Left ventricle myocardium superior (tissue), 1 donor: ENCODE measurements at places on chromosomes 2 and 18. TPM values are rescaled to one million over a fixed set of nuclear protein-coding genes. Genes with fewer than 3 reads are reported as not detected.

DNA sequence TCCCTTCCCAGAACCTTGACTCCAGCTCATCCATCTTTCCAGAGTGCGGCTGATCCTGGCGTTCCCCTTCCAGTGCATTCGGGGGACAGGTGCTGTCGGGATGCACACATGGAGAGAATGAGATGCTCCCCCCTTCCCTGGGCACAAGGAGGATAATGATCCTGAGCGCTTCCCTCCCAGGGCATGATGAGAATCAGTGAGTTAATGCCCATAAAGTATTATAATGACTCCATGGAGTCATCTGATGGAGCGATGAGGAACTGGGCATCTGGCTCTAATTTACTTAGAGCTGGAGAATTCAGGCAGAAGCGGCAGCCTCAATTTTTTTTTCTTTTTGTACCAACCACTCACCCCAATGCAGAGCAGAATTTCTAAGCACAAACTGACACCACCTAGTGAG, 79.6 kb upstream of the SKOR2 start:
- no peak for DNase-seq

DNA sequence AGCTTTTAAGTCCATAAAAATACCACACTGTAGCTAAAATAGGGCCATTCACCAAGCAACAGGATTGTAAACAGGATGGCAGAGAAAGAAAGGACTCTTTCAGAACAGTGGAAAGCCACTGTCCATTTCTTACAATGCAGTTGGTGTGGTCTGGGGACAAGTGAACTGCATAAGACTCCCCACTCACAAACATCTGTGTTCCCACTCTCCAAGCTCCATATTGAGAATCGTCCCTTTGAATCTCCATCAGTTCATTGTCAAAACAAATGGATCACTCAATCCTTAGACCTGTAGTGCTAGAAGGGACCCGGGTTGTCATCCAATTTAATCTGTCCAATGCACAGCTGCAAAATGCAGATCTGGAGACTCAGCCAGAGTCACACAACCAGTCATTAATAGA, 347.4 kb upstream of the KLHL29 start:
- no peak for DNase-seq

DNA sequence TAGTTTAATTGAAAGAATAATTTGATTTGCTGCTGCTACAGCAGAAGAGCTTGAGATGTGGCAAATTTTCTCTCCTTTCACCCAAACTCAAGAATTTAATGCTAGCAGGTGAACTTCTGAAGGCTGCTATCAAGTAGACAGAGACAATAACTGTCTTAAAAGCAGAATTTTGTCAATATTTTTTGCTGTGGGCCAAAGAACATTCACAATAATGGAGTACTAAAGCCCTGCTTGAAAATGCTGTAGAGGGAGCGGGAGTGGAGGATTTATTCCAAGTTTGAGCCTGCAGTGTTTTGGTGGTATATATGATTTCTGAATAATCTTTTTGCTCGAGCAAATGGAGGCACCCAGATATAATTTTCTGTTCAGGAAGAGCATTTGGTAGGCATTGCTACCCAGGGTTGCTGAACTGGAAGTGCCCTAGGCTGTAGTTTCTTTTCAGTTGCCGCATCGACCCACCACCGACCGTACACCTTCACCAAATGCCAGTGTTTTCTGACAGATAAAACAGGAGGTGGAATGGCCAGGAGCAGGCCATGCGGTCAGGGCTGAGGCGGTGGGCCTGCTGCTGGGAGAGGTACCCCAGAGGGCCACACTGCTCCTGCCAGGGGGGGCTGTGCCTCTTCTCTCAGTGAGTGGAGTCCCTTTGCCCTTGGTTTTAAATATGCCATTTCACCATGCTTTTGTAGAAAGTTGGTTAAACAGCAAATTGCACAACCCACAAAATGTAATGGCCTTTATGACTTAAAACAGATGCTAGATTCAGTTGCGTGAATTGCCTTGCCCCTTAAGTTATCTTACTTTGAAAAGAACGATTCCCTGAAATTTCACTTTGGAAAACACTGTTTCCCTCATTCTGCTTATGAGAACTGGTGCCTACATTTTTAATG, 36.4 kb downstream of the TSHZ1 start:
- DNase-seq, result no peak

DNA sequence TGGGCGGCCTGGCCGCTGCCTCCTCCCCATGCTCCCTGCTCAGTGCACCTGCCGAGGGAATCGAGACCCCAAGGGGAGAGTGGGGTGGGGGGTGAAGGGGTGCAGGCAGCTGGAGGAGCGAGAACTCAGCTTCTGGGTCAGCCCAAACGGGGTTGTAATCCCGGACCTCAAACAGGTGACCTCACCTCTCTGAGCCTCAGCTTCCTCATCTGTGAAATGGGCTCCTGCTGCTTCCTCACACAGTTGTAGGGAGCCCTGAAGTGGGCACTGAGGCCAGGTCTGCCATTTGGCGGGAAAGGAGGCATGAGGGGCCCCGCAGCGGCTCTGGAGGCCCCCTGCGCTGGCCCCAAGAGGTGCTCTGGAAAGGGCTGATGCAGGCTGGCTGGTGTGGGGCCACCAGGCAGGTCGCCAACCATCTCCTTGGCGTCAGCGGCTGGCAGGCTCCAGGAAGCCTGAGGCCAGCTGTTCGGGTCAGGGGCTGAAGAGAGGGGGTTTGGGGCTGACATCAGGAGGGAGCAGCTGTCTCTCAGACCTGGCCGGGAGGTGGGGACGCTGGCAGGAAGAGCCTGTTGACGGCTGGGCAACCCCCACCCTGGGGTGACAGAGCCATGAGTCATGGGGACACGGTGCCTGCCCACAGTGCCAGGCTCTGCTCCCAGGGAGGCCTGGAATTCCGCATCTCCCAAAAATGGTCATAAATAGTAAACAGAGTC, 4.9 kb downstream of the KLHL30 start:
- peak; percentile 70 for DNase-seq

DNA sequence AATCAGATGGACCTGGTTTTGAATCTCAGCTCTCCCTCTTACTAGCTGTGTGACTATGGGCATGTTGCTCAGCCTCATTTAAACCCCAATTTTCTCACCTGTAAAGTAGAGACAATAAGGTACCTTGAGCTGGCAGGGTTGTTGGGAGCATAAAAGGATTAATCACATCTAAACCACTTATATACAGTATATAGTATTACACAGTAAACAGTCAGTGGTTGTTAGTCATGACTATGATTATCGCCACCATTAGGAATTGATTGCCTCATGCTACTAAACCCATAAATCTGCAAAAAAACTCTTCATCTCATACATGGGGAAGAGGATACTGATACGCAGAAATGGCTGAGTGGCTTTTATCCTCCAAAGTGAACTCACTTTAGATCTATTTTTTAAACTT, 65.8 kb downstream of the INO80D start:
- no peak for DNase-seq

ABCG8 gene
- not detected for total RNA-seq

DNA sequence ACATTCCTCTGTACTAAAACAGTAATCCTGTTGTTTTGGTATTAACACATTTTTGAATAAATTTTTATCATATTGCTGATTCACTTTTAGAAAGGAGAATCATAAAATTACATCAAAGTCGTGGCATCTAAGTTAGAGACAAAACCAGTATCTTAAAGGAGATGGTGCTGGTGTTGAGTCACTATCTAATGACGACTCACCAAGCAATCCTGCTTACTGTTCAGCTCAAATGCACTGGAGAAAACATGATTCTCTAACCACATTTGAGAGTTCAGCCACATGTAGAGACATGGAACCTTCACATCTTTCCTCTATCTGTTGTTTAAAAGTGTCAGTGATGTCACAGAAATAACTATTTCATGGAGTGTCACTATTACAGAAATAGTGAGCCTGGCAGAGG, 473.8 kb downstream of the TGIF1 start:
- no peak for DNase-seq

CRYGC gene
- not detected for total RNA-seq

GRCh38 chr2:106944215-106944614, 58.2 kb upstream of the ST6GAL2 start:
- no peak for DNase-seq

GRCh38 chr2:217568289-217568971, 434.4 kb downstream of the TNS1 start:
- DNase-seq, result no peak

DNA sequence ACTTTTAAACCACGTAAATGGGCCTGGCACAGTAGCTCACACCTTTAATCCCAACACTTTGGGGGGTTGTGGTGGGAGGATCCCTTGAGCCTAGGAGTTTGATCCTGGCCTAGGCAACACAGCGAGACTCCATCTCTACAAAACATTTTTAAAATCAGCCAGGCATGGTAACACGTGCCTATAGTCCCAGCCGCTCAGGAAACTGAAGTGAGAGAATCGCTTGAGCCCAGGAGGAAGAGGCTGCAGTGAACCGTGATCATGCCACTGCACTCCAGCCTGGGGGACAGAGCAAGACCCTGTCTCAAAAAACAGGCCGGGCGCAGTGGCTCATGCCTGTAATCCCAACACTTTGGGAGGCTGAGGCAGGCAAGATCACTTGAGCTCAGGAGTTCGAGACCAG, 12.2 kb downstream of the ROCK1 start:
- no peak for DNase-seq

SERPINB13 gene
- total RNA-seq, result not detected

POTEJ gene
- total RNA-seq, result not detected

DNA sequence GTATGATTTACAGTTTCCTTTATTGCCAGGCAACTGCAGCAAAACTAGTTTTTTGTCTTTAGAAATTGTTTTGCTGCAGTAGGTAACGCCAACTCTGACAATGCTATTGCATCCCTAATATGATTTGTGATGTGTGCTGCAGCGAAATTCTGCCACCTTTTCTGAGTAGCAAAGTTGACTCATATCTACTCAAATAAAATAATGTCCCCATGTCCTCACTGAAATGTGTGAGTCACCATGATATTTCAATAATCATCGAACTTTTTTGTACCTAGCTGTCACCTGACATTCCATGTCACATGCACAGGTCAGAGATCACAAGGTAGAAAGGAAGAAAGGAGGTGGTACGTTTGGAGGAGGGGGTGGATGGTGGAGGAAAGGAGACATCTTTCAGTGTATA, 205.0 kb downstream of the RAD51AP2 start:
- no peak for DNase-seq

SLC14A1 gene
- 29.7 TPM for total RNA-seq

SEPTIN2 gene
- 139 TPM for total RNA-seq

DNA sequence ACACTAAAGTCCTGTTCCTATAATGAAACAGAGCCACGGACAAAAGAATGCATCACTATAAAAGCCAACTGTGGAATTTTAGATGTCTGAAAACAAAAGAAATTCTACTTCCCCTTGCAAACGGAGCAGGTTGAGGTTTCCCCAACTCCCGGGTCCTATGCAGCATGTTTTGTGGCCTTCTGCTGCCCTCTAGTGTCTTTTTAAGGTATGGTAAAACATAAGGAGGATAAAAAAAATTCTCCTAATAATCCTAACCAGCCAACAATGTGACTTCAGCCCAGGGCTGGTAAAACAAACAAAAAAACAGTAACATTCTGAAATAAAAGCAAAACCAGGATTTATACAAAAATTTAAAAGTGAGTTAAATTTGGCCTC, 539.5 kb downstream of the NRXN1 start:
- DNase-seq, result no peak

SKOR2 gene
- total RNA-seq, result not detected
